Right kidney (tissue), 9 donors: ENCODE measurements at places on chromosomes 1 and 21.

DNA sequence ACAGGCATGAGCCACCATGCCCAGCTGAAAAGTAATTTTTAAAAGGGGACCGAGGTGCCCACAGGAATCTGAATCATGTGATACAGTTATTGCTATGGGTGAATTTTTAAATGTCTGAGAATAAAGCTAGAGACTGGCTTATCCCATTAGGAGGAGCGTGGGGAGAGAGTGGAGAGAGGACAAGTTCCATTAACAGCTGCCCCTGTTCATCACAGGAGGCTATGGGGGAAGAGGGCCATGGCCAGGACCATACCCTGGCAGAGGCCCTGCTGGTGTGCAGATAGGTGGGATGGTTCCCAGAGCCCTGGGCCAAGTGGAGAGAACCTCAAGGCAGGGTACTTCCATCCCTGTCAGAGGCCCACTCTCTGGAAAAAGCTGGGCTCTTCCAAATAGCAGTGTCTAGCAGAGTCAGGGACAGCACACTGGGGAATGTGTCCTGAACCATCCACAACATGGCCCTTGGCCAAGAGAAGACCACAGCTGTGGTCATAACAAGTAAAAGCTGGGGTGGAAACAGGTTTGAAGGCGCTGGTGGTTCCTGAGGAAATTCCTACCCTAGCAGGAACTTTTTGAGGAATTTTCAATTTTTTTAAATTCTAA lies 13.7 kb upstream of the ZNF691 start:
- DNase-seq = no peak

DNA sequence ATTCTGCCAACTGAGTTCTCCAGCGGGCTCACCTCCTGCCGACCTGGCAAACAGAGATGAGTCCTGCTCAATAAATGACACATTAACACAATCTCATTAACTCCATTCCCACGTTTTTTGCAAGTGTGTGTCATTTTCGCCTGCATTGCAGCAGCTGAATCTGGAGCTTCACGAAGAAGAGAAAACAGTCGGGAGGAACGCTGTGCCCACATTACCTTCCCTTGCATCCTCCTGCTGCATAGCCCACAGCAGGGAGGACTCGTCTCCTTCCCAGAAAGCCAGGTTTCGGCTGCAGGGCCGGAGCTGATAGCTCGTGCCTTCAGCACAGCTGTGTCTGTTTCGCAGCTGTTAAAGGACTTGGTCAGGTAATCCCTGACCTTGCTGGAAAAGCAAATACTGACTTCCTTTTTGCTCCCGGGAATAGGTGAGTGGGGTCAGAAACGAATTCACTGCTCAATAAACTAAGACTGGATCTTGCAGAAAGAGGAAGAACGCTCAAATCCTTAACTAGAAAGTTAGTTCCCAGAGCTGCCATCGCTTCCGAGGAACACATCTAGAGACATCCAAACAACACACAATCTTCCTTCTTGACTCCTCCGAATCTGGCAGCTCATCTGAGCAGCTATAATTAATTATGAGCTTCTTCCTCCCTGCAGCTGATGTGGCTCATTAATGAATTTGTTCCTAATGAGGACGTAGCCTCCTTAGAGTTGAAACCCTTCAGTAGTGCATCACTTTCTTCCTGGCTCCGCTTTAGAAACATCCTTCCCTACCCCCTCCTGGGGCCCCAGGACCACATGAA lies 33.0 kb downstream of the KANK4 start:
- peak; percentile 40 for DNase-seq

- DNase-seq = no peak
Measured at GRCh38 chr1:243354511-243355153, 98.8 kb downstream of the SDCCAG8 start.

DNA sequence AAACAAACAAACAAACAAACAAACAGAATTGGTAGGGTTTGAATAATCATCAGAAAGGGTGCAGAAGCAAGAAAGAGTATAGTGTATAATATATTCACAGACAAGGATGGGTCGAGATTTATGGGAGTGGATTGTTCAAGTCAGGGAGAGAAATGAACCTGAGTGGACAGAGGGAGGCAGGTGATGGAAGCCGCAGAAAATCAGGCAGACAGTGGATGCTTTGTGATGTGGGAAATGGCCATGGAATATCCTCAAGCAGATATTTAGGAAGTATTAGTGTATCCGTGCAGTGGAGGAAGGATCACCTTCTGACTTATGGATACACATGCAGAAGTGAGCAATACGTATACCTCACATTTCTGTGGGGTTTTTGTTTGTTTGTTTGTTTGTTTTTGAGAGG lies 14.0 kb upstream of the SLC45A1 start:
- no peak for DNase-seq
